ENCODE measurements at places on chromosomes 16 and 17.

- DNase-seq, result no peak
Measured at GRCh38 chr17:10463402-10463801, 6.0 kb downstream of the MYH4 start.

DNA sequence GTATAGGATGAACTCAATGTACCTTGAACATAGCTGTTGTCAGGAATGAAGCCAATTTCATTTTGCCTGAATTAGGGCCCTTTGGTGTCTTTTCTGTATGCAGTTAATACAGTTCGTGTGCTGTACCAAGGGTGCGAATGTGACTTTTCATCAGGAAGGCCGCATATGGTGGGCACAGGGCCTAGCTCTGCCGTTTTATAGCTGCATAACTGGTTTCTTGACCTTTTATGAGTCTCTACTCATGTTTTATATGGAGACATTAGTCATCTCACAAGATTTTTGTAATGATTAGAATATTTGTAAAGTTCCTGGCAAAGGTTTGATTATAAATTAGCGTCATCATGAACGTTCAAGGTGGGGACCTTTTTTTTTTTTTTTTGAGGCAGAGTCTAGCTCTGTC, 511.6 kb downstream of the MAF start:
- DNase-seq, result no peak

DNA sequence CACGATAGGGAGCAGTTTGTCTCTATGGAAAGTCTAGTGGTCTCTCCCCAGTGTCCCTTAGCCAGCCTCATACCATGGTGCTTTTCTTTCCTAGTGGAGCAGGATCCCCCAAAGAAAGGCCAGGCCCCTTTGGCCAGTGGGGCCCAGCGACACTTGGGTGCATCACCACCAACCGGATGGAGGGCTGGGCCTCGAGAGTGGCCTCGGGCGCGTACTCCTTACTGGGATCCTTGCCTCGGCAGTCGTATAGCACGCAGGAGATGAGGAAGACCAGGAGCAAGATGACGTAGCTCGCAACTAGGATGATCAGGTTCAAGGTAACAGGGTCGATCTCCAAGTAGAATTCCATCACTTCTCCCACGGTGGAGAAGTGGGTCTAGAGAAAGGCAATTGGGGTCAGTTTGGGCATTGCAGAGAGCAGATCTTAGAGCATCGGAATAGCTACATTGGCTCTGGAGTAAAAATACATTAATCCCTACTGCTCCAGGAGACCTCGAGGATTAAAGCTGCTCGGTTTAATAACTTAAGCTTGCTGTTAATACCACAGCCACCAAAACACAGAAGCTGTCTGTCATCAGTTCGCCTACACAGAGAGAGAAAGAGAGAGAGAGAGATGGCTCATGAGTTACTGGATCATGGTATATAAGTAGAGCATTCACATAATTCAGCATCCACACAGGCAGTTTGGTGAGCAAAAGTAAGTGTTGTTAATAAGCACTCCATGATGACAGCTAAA, at the start of gene SMIM36:
Gene SMIM36, minus strand, starts transcription at position 467 of the 736 bp plus-strand sequence.
- DNase-seq, result no peak

GRCh38 chr16:3971706-3972105, 91.2 kb upstream of the CREBBP start:
- DNase-seq, result no peak

- DNase-seq, result no peak
Measured at GRCh38 chr17:15453246-15453645, 14.2 kb downstream of the CDRT4 start.

Data from suppressor macrophage treated with lipopolysaccharide for 1 hour (primary cell).